ENCODE measurements at places on chromosomes 11 and 22.

DNA sequence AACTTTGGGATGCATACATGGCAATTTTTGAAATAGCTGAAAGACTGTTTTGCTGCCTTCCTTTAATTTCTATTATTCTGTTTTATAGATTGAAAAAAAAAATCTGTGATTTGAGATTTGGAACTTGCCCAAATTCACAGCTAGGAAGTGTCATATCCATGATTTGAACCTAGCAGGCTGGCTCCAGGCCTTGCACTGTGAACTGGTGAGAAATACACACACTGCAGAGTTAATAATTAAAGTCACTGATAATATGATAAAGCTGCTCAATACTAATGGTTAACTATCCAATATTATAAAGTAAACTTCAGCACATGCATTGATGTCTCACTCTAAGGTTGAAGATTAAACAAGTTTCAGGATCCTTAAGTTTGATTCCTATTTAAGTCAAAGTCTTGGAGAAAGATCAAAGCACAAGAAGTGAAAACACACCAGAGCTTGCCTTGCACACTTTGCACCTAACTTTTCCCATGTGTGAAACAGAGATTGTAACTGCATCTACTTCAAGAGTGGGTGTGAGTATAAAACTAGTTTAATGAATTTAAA lies 150.6 kb upstream of the CCDC179 start:
- no peak for DNase-seq

DNA sequence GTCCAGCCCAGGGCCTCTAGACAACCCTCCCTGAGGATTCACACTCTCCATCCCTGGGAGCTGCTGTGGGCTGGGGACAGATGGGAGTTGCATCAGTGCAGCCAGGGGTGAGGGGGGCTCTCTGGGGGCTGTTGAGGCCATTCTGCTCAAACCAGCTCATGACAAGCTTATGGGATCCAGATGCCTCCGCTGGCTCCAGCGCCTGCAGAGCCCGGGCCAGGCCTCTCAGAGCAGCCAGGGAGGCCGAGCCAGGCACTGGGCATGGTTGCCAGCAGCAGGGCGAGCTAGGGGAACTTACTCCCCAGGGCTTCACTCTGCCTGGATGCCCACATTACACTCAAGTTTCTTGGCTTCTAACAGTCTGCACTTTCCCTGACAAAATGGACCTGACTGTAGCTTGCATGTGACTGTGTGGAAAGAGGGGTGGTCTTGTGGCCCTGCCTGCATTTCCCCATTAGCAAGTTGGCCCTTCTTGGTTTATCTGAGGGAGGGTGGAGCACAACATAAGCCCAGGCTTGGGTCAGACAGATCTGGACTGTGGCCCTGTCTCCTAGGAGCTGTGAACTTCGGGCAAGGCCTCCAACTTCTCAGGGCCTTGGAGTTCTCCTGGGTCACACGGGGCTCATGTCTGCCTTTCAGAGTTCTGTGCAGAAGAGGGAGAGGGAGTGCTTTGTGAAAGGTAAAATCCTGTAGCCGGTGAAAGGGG lies 34.5 kb upstream of the CYB5R3 start:
- DNase-seq, result no peak

- DNase-seq, result no peak
Observed at GRCh38 chr11:9739123-9739900, 75.4 kb downstream of the SWAP70 start.

DNA sequence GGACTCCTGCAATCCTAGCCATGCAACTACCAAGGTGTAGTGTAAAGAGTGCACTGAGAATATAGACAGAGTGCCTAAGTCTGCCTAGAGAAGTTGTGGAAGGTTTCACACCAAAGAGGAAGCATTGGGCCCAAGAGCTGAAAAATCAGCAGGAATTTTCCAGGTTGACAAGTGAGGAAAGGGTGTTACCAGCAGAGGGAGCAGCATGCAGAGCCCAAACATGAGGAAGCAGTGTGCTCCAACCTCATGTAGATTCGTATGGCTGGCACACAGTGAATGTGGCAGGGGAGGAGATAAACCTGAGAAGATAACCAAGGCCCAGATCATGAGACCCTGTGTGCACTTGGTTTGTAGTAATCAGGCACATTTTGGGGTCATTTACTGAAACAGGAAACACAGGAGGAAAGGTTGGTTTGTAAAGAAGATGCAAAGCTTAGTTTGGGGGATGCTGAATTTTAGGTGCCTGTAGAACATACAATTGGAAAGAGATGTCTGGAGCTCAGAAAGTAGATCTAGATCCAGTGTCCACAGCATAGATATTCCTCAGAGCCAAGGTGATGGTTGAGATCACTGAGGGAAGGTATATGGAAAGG lies 1.7 kb downstream of the HPX start:
- peak; percentile 19 for DNase-seq

GRCh38 chr22:24995649-24996180 lies 43.2 kb downstream of the KIAA1671 start:
- no peak for DNase-seq

- no peak for DNase-seq
Observed at GRCh38 chr11:7418061-7418460, 67.2 kb upstream of the OLFML1 start.

- no peak for DNase-seq
Observed at GRCh38 chr11:134358856-134359490, 27.2 kb downstream of the GLB1L2 start.

DNA sequence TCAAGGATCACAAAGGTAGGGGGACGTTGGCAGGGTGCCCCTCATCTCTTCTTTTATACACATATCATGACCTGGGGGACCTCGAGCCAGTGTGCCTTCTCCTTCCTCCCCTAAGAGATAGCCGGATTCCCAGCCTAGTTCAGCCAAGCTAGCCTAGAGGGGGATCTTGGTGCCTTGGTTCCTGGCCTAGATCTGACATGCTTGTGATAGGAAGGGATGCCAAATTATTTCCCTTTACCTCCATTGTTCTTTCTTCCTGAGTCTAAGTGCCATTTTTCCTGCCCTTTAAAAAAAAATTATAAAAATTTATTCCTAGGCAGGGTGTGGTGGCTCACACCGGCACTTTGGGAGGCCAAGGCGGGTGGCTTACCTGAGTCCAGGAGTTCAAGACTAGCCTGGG lies 7.0 kb upstream of the HINFP start:
- DNase-seq, result no peak

GRCh38 chr22:17781319-17782031 lies 7.2 kb upstream of the BID start:
- peak; percentile 24 for DNase-seq

DNA sequence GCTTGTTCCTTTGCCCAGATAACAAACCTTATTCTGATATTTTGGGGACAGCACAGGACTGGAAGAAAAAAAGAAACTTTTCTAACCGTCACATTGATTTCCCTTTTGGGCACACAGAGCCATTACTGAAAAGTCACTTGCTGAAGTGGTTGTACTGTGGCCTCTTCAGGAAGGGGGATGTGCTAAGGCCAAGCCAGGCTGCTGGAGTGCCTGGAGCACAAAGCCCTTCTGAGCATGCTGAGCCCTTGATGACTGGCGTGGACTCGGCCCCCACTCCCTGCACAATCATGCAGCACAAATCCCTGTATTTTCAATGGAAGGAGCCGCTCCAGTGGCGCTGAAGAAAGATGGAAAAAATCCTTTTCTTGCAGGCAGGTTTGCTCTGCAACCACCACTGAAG lies 164.2 kb downstream of the NTM start:
- DNase-seq, result no peak

DNA sequence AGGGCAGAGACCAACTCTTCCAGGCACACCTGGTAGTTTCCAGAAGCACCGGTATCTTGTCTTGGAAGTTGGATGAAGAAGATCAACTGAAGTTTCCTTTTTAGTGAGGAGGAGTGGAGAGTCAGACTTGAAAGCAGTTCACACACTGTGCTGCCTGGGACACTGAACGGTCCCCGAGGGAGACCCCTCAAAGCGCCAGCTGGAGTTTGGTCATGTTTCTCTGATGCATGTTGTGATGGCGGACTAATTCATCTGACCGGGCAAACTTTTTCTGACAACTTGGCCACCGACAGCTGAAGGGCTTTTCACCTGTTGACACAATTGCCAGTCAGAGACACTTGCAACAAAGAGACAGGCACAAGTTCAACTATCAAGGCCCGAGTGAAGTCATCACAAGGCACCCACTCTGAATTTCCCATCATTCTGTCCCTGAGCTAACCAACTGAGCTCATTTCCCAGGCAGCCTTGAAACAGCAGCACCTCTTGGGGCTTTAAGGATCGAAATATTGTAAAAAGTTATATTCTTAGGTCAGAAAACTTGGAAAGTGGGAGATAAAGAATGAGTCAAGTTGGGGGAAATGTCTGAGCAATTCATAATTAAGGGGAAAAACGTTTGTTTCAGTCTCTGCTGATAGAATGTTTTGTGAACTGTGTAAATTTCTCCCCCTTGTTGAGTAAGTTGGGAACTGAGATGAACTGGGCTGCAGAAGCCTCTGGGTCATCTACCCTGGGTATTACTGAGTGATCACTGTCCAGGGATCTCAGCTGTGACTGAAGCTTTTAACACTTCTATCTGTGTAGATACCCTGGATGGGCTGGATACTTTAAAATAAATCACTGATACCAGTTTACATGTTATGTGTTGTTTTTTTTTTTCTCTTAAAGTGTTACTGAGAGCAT lies 46.2 kb downstream of the WT1 start:
- DNase-seq, result no peak

GRCh38 chr11:74255741-74256375 lies 55.6 kb downstream of the P4HA3 start:
- peak; percentile 56 for DNase-seq

- no peak for DNase-seq
Observed at GRCh38 chr11:19642185-19643158, 70.2 kb upstream of the NAV2 start.

GRCh38 chr11:112302226-112302868 lies 41.7 kb upstream of the PLET1 start:
- no peak for DNase-seq
